ENCODE measurements at places on chromosomes 7 and 10. TPM values are rescaled to one million over a fixed set of nuclear protein-coding genes. Genes with fewer than 3 reads are reported as not detected.

Gene CAMK2B
- 79.9 TPM for total RNA-seq

Gene STEAP2
- 22.2 TPM for total RNA-seq

Gene EIF5AL1
- total RNA-seq = not detected

Gene CNTNAP2
- total RNA-seq = 1.1 TPM

Gene WNT2
- 0.19 TPM for total RNA-seq

Gene MYH16
- total RNA-seq = not detected

Gene NPC1L1
- not detected for total RNA-seq

Gene VIM
- 1,022 TPM for total RNA-seq

Gene CLDN3
- total RNA-seq = not detected

Gene GIMAP8
- 6.6 TPM for total RNA-seq
